ENCODE measurements at places on chromosomes 4 and X.

DNA sequence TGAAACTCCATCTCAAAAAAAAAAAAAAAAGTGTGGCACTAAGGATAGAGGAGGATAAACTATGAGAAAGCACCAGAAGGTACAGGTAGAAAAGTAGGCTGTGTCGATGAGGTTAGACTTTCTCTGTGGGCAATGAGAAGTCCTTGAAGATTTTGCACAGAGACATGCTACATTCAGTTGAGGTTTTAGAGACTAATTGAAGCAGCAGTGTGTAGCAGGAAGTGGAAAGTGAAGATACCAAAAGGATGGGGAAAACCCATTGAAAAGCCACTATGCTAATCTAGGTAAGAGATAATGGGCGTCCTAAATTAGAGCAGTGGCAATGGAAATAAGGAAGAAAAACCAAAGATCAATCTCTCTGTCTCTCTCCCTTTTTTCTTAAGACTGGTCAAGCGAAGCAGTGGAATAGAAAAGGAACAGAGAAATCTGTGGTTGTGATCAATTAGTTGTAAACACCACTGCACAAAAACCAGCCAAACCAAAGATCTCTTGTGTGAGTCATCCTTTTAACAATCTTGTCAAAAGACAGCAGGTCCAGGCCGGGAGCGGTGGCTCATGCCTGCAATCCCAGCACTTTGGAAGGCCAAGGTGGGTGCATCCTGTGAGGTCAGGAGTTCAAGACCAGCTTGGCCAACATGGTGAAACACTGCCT, 3.5 kb downstream of the SPINK2 start:
- DNase-seq: no peak

- DNase-seq: no peak
Measured at GRCh38 chrX:12820737-12821136, 29.5 kb downstream of the PRPS2 start.

- DNase-seq: no peak
Measured at GRCh38 chrX:150049647-150050046, 111.4 kb upstream of the EOLA2 start.

- no peak for DNase-seq
Measured at GRCh38 chr4:87975466-87975865, at the start of gene SPP1. Gene SPP1 (plus strand): TSS chr4:87975714. CDS start chr4:87976896, 1,182 bp downstream.

- DNase-seq: no peak
Measured at GRCh38 chr4:41305476-41305875, 48.7 kb downstream of the UCHL1 start.

DNA sequence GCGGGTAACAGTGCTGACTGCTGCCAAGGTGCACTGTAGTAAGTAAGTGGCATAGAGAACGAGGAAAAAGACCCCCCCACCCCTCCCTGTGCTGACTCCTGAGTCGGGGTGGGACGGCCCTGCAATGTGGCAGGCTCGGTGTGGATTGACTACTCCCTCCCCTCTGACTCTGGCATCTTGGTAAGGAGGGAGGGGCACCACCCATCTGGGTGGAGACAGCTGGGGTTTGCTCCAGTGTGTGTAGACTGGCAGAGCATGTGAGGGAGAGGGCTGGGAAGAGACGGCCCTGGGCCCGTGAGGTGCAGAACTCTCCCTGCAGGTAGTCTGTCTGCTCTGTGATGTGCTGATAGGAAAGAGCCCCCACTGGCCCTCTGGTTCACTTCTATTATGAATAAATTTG, 31.0 kb downstream of the NSG1 start:
- no peak for DNase-seq

- no peak for DNase-seq
Measured at GRCh38 chr4:155854582-155855226, 11.4 kb downstream of the ASIC5 start.

DNA sequence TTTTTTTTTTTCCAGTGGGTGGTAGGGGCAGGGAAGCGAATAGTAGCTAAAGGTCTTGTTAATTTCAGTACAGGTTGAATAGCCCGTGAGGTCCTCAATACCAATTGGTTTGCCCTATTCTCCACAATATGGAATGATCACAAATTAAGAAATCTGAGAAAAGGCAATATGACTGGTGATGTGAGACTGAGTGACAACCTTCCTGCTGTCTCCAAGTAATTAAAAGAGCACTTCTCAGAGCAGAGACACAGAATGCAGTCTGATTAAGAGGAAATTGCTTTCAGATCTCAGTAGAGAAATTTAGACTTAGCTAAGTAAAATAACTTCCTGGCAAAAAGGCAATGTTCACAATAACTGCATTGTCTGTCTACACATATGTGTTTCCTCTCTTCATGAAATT, 23.0 kb downstream of the GPR174 start:
- no peak for DNase-seq

- no peak for DNase-seq
Measured at GRCh38 chr4:185480016-185480732, 8.6 kb upstream of the CCDC110 start.

DNA sequence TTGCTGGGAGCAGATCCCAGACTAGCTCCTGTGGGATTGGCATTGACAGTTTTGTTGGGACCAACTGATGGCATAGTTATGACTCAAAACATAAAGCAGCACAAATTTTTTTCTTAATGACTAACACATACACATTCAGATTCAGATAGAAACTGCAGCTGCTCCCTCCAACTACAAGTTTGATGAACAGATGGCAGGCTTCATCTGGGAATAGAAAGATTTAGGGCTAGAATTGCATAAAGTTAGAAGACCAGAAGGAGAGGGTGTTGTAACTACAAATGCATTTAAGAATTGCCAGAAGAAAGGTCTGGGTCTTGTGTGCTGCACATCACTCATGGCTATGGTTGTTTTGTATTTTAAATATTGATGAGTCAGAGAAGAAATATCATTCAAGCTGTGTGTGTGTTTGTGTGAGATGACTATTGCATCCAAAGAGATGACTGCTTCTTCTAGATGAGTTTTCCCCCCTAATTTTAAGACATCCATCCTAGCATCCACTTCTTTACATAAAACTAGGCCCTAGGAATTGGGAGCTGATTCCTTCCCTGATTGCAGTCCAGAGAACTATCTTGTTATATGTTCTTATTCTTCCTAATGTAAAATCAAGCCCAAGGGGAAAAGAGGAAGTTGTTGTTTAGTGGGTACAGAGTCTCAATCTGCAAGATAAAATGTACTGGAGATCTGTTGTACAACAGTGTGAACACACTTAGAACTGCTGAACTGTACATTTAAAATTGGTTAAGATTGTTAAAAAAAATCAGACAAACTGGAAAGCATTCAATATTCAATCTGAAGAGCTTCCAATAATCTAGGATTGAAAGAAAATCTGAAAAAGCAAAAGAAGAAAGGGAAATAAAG, 175.1 kb downstream of the PARM1 start:
- no peak for DNase-seq

DNA sequence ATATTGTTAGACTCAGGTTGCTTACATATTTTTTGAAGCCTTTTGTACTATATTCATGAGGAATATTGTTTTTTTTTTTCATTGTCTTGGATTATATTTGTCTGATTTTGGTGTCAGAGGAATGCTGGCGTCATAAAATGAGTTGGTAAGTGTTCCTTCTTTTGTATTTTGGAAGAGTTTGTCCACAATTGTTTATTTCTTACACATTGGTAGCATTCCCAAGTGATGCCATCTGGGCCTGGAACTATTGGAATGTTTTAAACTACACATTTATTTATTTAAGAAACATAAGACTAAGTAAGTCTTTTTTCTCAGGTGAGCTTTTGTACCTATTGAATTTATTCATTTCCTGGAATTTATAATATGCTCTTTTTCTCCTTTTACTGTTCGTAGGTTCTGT, 107.6 kb downstream of the LARP1B start:
- no peak for DNase-seq

- no peak for DNase-seq
Measured at GRCh38 chrX:9183481-9183880, 149.6 kb upstream of the FAM9B start.

DNA sequence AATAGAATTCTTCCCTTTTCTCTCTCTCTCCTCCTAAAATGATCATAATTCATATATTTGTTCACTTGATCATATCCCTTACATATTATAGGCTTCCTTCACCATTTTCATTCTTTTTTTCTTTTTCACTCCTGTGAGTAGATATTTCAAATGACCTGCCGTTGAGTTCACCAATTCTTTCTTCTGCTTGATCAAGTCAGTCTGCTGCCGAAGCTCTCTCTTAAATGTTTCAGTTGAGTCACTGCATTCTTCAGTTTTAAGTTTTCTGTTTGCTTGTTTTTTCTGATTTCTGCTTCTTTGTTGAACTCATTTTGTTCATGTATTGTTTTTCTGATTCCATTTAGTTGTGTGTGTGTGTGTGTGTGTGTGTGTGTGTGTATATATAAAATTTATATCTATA, 354.3 kb downstream of the GPAT3 start:
- no peak for DNase-seq

DNA sequence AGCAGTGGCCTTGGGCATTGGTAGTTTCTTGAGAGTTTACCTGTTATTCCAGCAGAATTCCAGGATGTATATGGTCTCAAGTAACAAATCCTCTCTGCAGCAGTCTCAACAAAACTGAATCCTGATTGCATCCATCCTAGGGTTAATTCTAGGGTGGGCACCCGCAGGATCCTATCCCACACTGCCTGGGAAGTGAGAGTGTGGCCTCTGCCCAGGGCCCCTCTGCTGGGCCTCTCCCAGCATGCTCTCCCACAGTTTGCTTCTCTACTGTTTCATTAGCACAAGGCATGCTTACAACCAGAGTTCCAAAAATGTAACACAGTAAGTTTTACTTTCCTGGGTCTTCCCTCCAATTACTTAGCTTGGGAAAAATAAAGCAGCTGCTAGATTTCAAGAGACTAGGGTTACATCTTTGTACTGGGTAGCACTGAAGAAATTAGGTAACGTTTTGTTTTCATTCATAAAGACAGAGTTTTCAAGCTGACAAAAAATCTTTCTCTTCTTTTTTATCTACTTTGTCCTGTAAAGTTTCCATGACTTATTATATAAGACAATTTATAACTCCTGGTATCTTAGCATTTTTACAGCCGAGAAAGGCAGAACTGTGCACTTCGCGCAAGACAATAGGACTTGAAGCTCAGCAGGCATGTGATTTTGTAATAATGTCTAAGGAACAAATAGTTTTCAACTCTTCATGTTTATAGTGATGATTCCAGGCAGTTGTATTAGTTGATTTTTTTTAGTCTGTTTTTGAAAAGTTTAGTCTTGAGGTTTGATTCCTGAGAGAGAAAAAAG, 131.2 kb upstream of the PCDH18 start:
- no peak for DNase-seq

- no peak for DNase-seq
Measured at GRCh38 chrX:22126327-22126726, 94.2 kb downstream of the PHEX start.

- DNase-seq: no peak
Measured at GRCh38 chr4:108361446-108361820, 192.7 kb upstream of the LEF1 start.

DNA sequence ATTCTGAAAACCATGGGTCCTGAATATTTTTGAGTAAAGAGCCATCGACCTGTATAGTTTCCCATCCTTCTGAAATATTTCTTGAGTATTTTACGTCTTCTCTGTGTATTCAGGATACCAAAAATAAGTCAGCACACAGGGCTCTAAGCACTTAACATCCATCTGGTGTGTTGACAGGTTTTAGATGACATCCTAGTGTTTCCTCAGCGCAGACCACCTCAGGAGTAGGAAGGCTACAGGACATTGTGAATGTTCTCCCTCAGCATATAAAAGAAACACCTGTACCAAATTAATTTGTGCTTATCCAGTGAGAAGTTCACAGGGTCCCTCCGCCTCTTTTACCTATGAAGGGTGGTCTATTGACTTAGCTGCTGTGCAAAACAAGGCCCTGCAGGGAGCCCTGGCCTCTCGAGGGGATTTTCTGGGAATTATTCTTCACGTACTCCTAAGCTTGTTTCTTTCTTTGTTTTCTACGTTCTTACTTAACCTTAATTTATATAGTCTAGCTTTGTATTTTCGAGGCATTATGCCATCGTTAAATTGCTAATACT, 241.8 kb downstream of the FBXO8 start:
- DNase-seq: no peak

GRCh38 chrX:131782646-131783045, 238.8 kb downstream of the OR13H1 start:
- DNase-seq: no peak

GRCh38 chr4:10403633-10404445, 53.4 kb downstream of the ZNF518B start:
- no peak for DNase-seq

DNA sequence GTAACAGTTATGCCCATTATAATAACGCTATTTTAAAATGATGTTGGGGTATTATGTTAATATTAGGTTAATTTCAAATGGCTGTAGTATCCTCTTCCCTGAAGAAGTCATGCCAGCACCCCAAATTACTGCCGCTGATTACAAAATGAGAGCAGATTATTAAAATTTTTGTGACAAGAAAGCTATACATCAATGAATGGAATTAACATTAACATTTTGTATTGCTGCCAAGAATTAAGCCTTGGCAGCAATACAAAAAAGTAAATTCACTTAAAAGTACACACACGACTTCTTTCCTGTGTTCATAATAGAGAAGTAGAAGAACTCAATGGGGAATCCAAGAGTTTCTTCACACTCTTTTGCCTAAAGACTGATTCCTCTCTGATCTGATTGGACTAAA, 482.8 kb downstream of the STIM2 start:
- no peak for DNase-seq

GRCh38 chr4:184114431-184114830, 103.2 kb downstream of the ENPP6 start:
- no peak for DNase-seq

- DNase-seq: no peak
Measured at GRCh38 chrX:133983974-133984845, 1.2 kb downstream of the GPC3 start.

DNA sequence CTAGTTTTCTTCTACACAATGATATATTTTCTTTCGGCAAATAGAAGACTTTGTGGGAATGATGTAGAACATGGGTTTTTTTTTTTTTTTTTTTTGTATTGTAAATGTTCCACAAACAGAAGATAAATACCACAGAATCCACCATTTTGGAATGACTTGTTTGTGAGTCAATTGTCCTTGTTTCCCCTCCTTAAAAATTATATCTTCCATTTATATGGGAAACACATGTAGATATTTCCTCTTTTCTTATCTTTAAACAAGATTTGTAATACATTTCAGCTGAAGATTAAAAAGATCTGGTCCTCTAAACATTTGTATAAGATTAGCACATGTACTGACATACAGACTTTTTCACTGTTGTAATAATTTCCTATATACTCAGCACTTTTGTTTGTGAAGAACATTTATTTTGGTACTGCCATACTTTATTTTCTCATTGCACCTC, 304.6 kb downstream of the SPRY1 start:
- DNase-seq: no peak

DNA sequence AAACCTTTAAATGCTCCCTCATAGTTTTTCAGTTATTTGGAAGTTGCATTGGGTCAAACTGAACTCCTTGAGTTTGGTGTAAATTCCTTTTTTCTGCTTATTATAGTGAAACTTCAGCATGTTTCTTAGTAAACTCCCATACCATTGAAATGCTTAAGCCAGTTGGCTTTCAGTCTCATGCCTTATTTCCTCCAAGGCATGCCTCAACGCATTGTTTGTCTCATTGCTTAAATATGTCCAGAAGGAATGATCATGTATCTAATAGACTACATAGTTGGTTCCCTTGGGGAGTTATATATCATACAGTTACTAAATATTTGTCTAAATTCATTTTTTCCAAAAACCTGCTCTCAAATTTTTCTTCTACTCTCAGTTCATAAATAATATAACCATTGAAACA, 114.0 kb downstream of the STOX2 start:
- no peak for DNase-seq

- DNase-seq: no peak
Measured at GRCh38 chr4:7370038-7370437, 64.7 kb downstream of the PSAPL1 start.

All from thoracic aorta (tissue), 2 donors.